ENCODE measurements at places on chromosomes 11 and 22.

GRCh38 chr11:119189393-119189792 is 4.1 kb downstream of the NHERF4 start:
- no peak for DNase-seq

DNA sequence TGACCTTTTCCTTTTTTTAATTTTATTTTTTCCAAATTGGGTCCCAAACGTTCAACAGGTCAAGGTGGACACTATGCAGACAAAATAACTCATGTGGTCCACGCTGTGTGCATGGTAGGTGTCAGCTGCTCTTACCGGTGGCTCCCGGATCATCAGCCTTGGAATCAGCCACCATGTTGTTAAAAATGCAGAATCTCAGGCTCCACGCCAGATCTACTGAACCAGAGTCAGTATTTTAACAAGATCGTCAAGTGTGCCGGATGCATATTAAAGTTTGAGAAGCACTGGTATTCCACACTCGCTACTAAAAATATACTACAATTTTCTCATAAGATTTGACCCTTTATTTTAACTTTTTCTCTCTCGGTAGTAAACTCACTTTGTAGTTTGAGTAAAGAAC is 553 bp upstream of the LDLRAD3 start:
- no peak for DNase-seq

DNA sequence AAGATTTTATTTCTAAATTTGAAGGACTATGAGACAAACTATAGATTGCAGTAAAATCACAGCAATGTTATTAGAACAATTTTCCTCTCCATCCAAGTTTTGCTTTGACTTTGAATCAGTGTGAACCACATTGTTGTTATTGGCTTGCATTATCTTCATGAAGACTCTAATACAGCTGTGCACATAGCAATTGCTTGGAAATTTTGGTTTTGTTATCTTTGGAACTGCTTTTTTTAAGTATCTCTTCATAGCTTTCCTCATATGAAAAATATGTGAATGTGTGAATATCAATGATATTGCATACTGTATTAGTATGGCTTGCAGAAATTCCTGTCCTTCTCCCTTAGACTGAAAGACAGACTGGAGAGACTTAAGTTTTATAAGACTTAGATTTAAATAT is 666.6 kb downstream of the LUZP2 start:
- DNase-seq: peak; percentile 54

DNA sequence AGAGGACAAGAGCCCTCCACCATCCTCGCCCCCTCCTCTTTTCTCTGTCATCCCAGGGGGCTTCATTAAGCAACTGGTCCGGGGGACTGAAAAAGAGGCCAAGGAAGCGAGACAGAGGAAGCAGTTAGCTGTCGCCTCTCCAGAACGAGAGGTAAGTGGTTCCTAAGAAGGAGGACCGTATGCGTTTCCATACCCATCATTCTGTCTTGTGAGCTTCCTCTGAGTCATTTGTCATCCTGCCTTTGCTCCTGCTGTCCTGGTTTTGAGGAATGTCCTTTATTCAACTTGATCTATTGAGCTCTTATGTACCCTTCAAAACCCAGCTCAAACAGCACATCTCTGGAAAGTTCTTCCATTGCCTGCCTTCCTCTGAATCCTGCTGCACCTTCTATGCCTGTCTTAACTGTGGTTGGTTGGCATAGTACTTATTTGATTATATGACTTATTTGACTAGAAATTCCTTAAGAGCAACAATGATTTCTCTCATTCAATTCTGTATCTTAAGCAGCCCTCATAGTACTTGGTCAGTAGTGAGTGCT is 21.3 kb downstream of the MYO18B start:
- DNase-seq: peak; percentile 45

- DNase-seq: no peak
Observed at GRCh38 chr11:76714493-76714892, 43.9 kb upstream of the LRRC32 start.

DNA sequence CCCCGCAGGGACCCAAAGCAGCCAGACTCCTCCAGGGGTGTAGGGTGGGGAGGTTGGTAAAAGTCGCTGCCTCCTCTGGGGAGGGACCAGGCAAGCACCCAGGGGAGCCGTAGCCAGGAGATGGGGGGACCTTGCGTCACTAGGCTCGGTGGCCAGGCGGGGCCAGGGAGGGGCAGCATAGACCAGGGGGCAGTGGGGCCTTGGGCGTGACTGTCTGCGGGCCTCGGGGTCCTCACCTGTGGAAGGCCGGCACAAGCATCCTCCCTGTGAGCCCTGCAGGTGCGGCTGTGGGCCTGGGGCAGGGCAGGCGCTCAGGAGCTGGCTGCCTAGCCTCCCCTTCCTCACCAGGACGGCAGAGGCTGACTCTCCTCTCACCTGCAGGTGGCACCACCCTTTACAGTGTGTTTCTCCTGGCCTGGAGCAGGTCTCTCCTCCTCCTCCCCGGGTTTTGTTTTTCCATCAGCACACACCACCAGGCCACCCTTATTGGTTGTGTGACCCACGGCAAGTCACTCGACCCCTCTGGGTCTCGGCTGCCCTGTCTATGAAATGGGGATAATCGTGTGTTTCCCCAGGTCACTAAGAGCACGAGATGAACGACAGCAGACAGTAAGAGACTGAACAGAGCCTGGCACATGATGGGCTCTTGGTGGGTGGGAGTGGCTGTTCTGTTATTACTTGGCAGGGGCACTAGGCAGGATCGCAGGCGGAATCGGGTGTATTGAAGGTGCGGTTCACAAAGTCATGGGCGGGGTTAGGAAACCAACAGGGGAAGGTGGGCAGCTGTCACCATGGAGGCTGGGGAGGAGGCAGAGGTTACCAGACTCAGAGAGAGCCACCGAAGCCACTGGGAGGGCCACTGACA is 52.7 kb downstream of the FLRT1 start:
- no peak for DNase-seq

- no peak for DNase-seq
Observed at GRCh38 chr22:22558071-22558971, 744 bp downstream of the PRAME start.

GRCh38 chr22:22943521-22944267 is 56.1 kb downstream of the IGLL5 start:
- DNase-seq: no peak

DNA sequence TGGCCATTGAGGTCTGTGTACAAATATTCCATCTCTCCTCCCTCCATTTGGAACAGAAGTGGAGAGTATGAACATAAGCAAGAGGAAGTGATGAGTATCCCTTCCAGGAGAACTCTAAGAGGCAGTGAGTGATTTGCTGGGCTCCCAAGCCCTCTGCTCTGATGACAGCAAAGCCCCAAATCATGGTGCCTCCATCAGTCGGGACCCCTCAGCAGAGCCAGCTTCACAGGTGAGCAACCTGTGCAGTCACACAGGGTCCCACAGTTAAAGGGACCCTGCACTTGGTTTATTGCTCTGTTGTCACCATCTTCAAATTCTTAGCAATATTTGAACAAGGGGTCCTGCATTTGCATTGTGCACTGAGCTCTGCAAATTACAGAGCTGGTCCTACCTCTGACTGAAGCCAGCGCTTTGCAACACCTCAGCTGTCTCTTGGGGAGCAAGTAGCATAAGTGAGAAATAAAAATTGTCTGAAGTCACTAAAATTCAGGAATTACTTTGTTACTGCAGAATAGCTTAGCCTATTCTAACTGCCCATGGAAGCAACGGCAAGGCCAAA is 466.4 kb downstream of the MN1 start:
- DNase-seq: no peak

- DNase-seq: peak; percentile 39
Observed at GRCh38 chr11:105538588-105538987, 71.3 kb upstream of the GRIA4 start.

DNA sequence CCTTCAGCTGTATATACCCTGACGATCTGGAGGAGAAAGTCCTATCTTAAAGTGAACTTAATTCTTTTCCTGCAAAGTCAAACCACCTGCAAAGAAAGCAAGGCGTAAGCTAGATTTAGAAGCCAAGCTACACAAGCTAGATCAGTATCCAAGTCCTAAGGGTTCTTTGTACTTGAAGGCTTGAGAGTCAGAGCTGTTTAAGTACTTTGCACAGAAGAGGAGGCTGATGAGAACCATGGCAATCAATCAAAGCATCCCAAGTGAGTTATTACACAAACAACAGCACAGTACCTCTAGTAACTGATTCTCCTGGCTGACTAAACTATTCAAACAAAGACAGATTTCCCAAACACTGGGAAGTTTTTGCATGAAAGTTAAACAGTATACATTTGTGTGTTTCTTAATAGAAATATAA is 1.9 kb downstream of the CDON start:
- no peak for DNase-seq

DNA sequence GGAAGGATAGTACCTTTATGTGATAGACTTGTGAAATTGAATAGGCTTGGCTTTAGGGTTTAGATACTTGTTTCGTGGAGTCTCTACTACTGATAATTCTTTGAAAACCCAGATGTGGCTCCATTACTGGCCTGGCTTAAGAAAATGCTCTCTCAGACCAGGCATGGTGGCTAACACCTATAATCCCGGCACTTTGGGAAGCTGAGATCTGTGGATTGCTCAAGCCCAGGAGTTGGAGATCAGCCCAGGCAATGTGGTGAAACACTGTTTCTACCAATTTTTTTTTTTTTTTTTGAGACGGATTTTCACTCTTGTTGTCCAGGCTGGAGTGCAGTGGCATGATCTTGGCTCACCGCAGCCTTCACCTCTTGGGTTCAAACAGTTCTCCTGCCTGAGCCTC is 40.9 kb downstream of the ATG13 start:
- peak; percentile 85 for DNase-seq

- DNase-seq: no peak
Observed at GRCh38 chr22:28819253-28820096, 19.1 kb upstream of the XBP1 start.

DNA sequence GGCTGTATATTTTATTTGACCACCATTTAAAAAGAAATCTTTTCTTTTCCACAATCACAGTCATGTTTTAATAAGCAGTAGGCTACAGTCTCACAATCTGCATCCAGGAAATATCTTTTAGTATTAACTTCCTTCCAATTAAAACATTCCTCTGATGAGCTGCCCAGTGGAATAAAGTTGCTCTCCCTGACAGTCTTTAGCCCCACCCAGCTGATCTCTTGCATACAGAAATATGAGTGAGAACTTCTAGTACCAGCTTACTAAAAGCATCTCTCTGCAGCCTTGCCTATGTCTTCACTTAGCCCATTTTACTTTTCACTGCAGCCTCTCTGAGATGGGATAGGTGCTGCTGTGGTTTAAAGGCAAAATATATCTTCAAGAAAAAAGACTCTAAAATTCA is 143.4 kb upstream of the ANO3 start:
- DNase-seq: peak; percentile 55

- peak; percentile 25 for DNase-seq
Observed at GRCh38 chr11:120660024-120660565, 148.5 kb downstream of the GRIK4 start.

GRCh38 chr11:132185726-132186592 is 815.5 kb downstream of the NTM start:
- no peak for DNase-seq

- DNase-seq: no peak
Observed at GRCh38 chr11:20247591-20248007, 87.3 kb upstream of the DBX1 start.

GRCh38 chr11:92775003-92775676 is 194.3 kb upstream of the MTNR1B start:
- no peak for DNase-seq

GRCh38 chr11:108947654-108948570 is 283.0 kb downstream of the DDX10 start:
- DNase-seq: no peak

GRCh38 chr11:103035791-103036434 is 56.0 kb downstream of the DCUN1D5 start:
- DNase-seq: peak; percentile 88

- no peak for DNase-seq
Observed at GRCh38 chr11:76660533-76661305, 9.8 kb downstream of the LRRC32 start.

- peak; percentile 7 for DNase-seq
Observed at GRCh38 chr11:107014871-107015270, 3.4 kb downstream of the GUCY1A2 start.

GRCh38 chr22:35070451-35071093 is 4.6 kb downstream of the ISX start:
- no peak for DNase-seq

DNA sequence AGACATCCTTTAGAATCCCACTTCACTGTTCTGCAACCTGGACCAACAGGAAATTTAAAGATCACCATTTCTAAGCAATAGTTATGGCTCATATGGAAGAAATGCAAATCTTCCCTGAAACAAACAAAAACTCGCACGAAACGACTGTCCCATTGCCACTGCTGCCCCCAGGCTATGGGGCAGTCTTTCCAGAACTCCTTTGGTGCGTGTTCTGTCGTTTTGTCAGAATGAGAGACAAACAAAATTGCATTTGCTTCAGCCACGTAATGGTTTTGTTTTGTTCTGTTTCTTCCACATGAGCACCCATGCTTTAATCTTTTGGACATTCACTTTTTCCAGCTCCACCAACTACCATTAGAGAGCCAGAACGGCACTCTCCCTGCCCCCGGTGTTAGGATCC is 10.8 kb upstream of the FBLN1 start:
- no peak for DNase-seq

GRCh38 chr22:22748297-22748743 is 103.9 kb downstream of the GGTLC2 start:
- peak; percentile 82 for DNase-seq

DNA sequence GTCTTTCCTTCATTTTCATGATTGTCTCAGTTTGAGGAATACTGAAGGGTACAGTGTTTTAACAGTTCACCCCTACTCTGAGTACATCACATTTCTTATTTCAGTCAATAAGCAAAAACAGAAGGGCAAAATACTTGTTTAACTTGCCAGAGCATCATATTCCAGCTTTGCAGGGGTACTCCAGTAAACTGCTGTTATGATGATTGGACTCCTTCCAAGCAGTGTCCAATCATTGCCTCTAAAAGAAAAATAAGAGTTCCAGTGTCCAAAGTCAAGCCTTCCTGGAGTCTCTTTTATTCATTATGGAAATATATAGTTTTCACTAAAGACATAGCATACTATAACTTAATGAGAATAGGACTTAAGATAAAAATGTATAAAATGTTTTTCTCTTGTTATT is 105.1 kb downstream of the FANCF start:
- no peak for DNase-seq

GRCh38 chr11:121929581-121929980 is 186.4 kb downstream of the BLID start:
- DNase-seq: peak; percentile 37

GRCh38 chr11:120655589-120655988 is 144.0 kb downstream of the GRIK4 start:
- no peak for DNase-seq

All from cardiac fibroblast (primary cell).